HS-27A (cell line): ENCODE measurements at places on chromosomes 16 and 17.
A peak's percentile ranks its signal among the peaks of the same experiment; 100 is the strongest.

- DNase-seq, result no peak
Observed at GRCh38 chr16:85657996-85658395, 30.8 kb downstream of the GINS2 start.

GRCh38 chr17:39729280-39729851, 966 bp downstream of the MIEN1 start:
- DNase-seq, result no peak

DNA sequence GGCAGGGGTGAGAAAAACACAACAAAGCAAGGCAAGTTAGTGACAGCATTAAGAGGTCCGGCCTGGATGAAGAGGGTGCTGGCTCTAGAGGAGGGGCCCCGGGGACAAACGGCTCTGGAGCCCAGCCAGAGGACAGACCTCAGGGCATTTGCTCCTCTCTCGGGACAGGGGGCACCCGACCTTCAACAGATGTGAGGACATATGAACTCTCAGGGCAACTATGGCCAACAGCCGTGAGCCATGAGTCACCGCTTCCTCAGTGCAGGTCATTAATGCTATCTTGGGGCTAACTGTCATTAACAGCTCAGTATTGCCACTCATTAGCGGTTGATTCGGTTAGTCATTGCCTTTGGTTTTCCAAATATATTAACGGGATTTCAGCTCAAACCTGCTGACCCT, 9.7 kb upstream of the ARL5C start:
- DNase-seq, result no peak

DNA sequence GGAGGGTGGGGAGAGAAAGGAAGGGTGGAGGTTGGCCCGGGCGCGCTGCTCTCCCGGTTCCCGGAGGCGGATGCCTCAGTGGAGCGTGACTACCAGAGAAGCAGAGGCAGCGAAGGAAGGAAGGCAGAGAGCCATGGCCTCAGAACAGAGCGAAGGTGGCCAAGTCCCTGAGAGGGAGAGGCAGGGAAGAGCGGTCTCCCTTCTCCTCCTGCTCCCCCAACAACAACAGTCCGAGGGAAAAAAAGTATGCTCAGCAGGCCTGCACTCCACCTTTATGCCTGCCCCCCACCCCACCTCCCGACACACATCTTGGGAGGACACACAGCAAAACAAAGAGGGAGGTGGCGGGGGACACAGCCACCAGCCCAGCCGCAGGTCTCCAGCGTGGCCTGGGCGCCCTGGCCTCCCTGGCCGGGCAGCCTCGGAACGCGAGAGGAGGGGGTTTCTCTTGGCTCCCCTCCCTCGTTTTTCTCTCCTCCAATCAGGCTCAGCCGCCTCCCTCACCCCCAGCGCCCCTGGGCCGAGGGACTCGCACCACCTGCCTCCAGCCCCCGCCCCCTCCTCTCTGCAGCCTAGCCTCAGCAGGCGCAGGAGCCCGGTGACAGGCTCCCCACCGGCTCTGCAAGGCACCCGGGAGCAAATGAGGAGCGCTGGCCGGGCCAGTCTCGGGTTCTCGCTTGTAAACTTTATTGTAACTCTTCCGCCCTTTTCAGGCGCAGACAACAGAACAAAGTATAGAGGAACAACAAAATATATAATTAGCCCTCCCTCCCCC, 1.1 kb upstream of the HOXB7 start:
- no peak for DNase-seq

DNA sequence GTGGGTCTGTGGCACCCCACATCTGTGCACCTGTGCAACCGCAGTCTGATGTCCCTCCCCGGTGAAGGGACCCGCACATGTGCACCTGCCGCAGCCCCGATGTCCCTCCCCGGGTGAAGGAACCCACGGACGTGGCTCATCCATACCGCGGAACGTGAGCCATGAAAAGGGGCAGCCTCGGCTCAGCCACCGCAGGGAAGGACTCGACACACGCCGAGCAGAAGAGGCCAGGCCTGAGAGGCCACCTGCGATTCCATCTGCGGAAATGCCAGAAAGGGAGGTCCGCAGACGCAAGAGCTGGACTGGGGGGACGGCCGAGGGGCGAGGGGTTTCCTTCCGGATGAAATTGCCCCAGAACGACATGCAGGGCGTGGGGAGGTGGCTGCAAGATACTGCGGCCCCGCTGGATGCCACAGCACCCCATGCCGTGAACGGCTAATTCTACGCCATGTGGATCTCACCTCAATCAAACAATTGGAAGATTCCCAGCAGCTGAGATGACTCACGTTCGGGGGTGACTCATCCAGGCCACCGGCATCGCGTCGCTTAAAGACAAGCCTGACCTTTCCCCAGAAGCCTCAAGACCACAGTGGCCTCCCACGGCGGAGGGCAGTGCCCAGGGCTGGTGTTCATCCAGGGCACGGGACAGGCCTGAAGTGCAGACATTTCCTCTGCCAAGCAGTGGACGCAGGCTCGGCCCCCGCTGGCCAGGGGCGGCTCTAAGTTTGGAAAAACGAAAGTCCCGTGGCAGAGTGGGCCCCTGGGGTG, 21.0 kb downstream of the SOX8 start:
- peak; percentile 38 for DNase-seq

DNA sequence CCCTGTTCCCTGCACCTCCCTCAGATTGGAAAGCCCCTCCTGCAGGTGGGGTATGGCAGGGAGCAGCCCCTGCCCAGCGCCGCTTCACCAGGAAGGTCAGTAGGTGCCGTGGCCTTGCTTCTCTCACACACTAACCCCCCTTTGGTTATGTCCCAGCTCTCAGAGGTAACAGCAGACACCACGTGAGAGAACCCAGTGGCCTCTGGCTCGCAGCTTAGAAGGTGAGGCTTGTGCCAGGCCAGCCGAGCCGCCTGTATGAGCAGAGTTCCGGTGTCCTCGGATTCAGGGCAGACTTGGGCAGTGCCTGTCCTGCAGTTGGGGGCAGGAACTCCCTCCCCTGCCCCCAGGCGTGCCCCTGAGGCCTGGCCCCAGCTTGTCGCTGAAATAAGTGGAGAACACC, 47.1 kb downstream of the PRMT7 start:
- no peak for DNase-seq

DNA sequence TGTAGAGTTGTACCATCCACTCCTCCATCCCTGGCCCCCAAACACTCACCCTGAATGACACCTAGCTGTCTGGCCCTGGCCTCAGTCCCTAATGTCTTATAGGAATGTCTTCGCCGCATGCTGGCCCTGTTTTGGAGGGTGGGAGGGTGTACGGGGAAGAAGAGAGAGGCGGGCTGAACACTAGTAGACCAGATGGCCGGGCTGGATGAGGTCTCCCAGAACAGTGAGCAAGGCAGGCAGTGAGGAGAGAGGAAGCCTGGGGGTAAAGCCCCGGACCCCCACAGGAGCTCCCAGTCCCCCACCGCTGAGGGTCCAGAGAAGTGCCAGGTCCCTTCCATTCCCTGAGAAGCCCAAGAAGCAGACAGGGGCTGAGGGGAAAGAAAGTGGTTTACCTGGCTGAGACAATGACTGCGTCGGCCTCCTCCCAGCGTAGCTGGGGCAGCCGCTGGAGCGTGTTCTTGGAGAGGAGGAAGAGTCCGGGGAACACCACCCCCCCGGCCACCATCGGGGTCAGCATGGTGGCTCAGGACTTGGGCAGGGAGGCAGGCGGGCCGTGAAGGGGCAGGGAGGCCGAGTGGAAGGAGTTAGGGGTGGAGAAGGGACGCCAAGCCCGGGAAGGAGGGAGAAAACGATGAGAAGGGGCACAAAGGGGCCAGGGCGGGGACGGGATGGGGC, 923 bp downstream of the TLCD3B start:
- no peak for DNase-seq

DNA sequence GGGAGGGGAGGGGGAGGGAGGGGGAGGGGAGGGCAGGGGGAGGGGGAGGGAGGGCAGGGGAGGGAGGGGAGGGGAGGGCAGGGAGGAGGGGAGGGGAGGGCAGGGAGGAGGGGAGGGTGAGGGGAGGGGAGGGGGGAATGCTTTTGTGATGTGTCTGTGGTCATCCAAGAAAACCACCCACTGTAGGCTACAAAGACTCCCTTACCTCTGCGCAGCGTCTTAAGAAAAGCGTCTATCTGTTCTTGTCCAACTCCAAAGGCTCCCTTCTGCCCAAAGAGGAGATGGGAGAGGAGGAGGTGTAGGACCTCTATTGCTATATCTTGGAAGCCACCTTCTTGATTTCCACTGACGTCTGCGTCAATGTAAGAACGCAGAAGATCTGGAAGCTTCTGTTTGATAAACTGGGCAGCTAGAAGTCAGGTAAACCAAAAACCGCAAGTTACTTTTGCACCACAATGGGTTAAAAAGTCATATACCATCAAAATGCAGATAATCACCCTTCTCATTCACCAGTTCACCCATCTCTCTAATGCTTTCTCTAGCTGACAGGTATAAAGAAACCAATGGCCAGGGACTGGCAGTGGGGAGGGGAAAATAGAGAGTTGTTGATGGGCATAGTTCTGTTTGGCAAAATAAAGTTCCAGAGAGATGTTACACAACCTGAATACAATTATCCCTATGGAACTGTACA, 43.1 kb downstream of the CNOT1 start:
- no peak for DNase-seq

- DNase-seq, result peak; percentile 72
Observed at GRCh38 chr17:19647697-19648474, 665 bp upstream of the ALDH3A2 start.

- DNase-seq, result peak; percentile 87
Observed at GRCh38 chr16:74448990-74449389, 27.7 kb upstream of the CLEC18B start.

GRCh38 chr16:27795992-27796614, 246.2 kb downstream of the KATNIP start:
- no peak for DNase-seq
